Activated CD4-positive, alpha-beta T cell treated with anti-CD3 and anti-CD28 coated beads, Interleukin-2, amount 50 U/mL, for 1 hour (primary cell): ENCODE measurements at places on chromosomes 13 and 19.

- no peak for DNase-seq
Observed at GRCh38 chr13:37899753-37900152, 30.2 kb upstream of the TRPC4 start.

DNA sequence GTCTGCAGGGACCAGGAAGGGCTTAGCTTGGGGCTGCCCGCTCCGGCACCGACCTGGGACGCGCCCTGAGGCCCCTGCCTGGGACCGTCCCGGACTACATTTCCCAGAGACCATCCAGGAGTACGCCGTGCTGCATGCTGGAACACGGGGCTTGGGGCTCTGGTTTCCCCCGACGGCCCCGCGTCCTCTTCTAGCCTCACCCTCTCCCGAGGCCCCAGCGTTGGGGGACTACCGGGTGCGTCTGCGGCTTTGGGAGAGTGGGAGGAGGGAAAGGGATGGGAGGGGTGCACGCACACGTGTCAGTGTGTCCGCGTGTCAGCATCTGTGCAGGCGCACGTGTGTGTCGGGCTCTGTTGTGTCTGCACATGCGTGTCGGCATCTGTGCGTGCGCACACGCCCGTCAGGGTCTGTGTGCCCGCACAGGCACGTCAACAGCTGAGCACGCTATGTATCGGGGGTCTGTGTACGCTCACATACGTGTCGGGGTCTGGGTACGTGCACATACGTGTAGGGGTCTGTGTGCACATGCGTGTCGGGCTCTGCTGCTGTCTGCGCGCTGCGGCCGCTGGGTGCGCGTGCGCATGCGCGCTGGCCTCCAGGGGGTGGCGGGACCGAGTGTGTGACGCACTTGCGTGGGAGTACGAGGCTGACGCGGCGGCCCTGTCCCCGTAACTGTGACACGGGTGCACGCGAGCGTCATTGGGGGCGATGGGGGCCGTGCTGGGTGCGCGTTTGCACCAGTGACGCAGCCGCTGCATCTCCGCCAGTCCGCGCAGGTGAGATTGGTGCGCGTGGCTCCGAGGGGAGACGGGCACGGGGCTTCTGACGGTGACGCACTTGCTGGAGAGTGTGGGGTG, at the start of gene ZNF331:
TSS of gene ZNF331 (plus strand) at position 625 of the 857 bp plus-strand sequence. CDS start 31,232 bp downstream, outside the sequence.
- DNase-seq, result peak; percentile 89

DNA sequence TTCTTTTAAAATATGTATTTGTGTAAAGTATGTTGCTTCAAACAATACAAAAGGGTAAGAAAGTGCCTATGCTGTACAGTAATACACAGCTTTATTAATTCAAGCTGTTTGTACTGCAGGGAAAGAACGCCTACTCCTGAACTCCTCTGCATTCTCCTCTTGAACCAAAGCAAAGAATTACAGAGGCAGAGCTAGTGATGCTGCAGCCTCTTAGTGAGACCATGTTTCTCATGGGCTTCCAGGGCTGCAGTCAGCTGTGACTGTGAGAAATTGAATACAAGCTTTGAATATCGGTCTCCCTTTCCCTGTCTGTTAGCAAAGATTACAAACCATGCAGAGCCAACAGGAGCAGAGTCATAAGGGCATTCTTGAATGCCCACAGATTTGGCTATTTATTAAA, 248.5 kb downstream of the SLITRK1 start:
- DNase-seq, result no peak

GRCh38 chr19:37719111-37719926, at the start of gene ZNF607:
ZNF607 (minus strand) TSS chr19:37719761; CDS start chr19:37711618, 8,143 bp downstream.
- DNase-seq, result peak; percentile 73

DNA sequence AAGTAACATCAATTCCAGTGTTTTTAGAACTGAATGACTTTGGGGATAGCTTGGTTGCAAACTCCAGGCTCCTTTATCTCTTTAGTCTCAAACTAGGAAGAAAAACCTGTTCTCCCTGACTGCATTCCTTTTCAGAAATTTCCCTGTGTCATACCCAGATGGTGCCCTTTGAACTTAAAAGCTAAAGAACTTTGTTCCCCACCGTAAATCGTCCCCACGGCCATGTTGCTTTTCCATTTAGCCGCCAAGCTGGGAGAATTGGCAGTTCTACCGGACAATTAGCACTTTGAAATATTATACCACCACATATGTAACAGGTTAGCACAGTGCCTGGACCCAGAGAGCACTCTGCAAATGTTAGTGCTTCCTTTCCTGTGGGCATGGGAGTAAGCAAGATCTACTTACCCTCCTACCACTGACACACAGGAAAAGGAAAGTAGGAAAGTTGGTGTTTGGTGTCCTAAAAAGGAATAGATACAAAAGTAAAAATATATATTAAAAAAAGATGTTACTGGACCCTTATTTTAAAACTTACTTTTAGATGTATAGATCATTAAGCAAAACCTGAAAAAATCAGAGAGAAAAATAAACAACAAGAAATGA, 191.9 kb upstream of the MIR17HG start:
- DNase-seq, result no peak

- no peak for DNase-seq
Observed at GRCh38 chr13:94033830-94034642, 445.4 kb downstream of the DCT start.

- no peak for DNase-seq
Observed at GRCh38 chr19:9885077-9885552, 50.0 kb downstream of the PIN1 start.

GRCh38 chr19:17527326-17527725, 15.9 kb downstream of the PGLS start:
- DNase-seq, result no peak

DNA sequence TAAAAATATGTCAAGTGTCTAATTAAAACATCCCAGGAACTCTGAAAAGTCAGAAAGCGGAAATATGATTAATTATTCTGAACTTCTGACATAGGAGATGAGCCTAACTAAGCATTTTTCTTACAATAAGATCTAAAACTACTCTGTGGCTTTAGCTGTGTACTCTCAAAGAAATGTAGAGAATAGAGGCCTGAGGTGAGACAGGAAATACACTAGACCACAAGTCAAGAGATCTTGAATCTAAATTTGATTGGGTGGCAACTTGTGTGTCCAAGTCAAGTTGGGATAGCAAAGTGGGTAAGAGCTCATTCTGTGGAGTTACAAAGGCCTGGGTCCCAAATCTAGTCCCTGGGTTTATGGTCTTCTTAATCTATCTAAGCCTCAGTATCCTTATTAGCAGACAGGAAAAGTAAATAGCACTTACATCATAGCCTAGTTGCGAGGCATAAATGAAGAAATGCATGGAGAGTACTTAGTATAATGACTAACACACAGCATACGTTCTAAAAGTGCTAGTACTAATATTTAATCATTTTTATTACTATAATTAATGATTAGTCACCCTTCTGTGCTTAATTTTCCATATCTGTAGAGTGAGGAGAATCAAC, 9.4 kb upstream of the LRRC63 start:
- DNase-seq, result no peak

GRCh38 chr19:18754501-18754900, 36.6 kb downstream of the COMP start:
- DNase-seq, result no peak

DNA sequence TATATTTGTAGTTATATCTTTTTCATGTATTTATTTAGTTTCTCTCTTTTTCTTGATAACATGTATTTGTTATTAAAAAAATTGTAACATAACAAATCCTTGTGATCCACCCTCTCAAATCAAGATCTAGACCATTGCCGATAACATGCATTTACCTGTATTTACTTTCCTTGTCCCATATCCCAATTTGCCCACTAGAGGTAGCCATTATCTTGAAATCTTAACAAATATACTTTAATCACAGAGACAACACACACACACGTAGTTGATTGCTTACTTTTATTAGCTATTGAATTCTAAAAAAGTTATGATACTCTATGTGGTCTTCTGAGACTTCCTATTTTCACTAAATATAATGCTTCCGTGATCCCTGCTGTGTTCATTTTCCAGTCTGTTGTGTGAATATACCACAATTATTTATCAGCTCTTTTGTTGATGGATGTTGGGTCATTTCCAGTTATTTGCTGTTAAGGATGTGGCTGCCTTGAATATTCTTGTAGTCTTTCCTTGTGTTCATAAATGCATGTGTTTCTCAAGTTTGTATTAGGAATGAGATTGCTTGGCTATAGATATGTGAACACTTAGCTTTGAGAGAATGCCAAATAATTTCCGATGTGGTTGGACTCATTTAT, 31.3 kb upstream of the ZMYM2 start:
- no peak for DNase-seq

GRCh38 chr19:494171-495080, 1.9 kb upstream of the MADCAM1 start:
- DNase-seq, result no peak

DNA sequence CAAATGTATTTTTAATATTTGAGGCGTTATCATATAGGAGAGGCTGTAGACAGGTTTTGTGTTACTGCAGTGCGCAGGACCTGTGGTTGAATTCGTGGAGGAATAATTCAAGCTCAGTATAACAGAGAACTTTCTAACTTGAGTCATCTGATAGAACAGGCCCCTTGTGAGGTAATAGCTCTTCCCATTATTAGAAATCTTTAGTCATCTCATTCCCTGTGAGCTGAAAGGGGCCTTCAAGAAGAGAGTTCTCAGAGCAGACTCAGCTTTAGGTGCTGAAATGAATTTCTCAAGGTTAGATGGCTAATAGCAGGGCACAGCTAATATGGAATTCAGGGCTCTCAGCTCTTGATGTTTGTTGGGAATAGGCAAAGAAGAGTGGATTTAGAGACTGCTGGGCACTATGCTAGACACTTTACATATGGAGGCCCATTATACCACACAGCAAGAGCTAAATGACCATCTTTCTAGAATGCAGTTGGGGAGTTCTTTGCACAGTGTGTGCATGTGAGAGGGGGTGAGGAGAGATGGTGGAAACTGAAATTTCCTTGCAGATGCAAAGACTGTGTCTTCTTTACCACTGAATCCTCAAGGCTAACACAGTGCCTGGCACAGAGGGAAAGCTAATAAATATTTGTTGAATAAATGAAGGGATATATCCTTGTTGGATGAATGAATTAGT, 89.5 kb downstream of the DGKH start:
- no peak for DNase-seq

- peak; percentile 10 for DNase-seq
Observed at GRCh38 chr19:13428352-13428751, 77.9 kb downstream of the CACNA1A start.

DNA sequence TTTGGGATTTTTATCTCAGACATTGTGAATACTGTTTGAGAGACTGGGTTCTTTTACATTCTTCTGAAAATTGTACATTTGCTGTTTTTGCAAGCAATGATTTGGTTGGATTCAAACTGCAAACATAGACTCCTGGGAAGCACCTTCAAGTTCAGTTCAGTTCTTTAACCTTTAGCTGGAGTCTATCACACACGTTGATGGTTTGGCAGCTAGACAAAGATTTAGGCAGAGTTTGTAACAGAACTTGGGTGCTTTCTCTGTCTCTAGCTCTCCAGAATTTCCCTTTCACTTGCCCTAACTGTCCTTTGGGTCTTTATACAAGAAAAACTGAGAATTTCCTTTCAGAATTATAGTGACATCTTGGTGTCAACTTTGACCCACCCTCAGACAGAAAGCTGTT, 556.6 kb downstream of the DIAPH3 start:
- DNase-seq, result no peak

DNA sequence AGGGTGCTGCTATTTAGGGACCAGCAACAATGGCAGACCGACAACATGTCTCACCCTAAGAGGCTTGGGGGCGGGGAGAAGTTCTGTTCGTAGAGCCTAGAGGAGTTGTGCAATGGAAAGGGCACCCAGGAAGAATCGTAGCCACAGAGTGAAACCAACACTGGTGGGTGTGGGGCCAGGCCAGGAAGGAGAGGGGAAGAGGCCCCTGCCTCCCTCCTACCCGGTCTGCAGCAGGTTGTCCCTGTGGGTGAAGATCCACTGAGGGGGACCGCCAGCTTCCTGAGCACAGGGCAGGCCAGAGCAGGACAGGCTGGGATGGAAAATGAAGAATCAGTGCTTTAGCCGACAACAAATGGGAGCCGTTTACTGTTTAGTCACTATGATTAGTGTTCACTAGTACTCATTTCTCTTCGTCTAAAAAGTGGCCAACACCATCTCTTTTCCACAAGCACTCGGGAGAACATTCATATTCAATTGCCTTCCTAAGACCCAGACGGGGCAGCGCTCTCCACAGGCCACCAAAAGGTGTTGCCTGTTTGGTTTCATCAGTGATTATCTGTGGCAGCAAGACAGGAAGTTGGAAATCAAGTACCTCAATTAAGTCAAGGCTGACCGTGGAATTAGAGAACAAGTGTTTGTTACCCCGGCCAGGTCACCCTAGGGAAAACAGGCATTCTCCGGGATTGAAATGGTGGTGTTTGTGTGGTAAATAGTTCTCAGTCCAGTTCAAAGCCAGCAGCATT, 1.1 kb upstream of the ATP11A start:
- peak; percentile 41 for DNase-seq

DNA sequence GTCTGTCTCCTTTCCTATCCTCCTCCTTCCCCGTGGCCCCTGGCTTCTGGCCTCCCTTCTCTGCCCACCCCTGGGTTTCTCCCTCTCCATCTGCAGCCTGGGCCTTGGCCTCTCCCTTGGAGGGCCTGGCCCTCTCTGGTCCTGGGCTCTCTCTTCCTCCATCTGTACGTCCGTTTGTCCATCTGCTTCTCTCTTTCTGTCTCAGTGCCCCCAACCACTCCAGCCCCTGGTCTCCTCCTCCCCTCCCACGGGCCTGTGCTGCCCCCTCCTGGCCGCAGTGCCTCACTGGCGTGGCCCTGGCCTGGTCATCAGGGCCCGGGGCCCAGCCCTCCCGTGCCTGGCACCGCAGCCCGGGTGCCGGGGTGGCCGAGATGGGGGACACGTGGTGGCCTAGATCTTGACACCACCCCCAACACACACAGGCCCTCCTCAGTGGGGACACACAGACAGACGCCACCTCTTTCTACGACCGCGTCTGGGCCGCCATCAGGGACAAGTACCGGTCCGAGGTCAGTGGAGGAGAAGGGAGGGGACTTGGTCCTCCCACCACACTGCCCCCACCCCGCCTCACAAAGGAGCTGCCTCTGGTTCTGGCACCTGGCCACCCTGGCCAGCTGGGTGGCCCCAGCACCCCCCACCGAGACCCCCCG, 11.3 kb downstream of the PRKCSH start:
- DNase-seq, result peak; percentile 51

- no peak for DNase-seq
Observed at GRCh38 chr13:27595055-27595811, 25.1 kb downstream of the LNX2 start.

GRCh38 chr13:36344173-36344572, 2.0 kb downstream of the SPART start:
- DNase-seq, result no peak

DNA sequence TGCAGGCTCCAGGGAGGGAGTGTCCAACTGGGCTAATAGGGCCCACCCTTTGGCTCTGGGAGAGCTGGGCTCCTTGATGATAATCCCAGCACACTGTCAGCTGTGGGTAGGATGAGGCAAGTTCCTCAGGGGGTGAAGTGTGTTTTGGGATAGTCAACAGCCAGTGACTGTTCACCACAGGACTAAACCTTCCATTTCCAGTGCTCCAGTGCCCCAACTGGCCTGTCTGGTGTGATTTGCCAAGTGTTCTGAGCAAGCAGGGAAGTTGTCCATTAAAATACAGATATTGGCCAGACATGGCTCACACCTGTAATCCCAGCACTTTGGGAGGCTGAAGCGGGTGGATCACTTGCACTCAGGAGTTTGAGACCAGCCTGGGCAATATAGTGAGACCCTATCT, 150.9 kb downstream of the TM9SF2 start:
- DNase-seq, result no peak

GRCh38 chr19:30323904-30324303, 48.3 kb upstream of the ZNF536 start:
- DNase-seq, result no peak
